GM04504 (cell line): ENCODE measurements at places on chromosomes 6 and 20.

- DNase-seq: no peak
These were observed 368.6 kb downstream of the BTBD9 start for GRCh38 chr6:38271081-38271480.

DNA sequence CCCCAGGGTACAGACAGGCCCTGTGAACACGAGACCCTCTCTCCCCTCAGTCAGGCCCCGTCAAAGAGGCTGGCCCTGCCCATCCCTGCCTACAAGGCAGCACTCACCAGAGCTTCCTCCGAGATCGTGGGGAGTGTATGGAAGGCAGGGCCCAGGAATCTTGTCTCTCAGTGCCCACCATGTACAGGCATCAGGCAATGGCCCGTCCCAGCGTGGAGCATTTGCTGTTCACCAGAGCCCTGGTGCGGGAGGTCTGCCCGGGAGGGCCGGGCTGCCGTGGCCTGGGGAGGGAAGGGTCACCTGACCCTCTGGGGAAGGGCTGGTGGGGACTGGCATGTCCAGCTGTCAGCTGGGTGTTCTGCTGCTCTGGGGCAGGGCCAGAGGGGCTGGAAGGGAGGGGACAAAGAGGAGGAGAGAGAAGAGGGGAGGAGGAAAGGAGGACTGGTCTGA, at the start of gene IP6K3:
Gene IP6K3, minus strand, starts transcription at position 255 of the 450 bp plus-strand sequence. CDS start 11,429 bp downstream, outside the sequence.
- no peak for DNase-seq

DNA sequence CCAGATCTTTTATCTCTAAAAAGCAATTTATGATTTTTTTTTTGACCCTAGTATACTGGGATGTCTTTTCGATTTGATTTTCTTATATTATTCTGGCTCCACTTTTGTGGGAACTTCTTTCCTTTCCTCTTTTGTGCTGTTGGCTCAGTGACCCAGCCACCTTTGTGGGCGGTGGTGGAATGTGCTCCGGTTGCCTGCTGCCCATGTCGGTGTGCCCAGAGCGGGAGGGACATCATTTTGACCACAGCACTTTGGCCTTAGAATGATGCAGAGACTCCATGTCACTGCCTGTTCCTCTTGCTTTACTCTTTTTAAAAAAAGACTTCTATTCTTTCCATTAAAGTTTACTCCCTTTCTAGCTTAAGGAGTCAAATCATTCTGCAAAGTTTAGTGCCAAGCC, 198.0 kb downstream of the FARS2 start:
- no peak for DNase-seq

DNA sequence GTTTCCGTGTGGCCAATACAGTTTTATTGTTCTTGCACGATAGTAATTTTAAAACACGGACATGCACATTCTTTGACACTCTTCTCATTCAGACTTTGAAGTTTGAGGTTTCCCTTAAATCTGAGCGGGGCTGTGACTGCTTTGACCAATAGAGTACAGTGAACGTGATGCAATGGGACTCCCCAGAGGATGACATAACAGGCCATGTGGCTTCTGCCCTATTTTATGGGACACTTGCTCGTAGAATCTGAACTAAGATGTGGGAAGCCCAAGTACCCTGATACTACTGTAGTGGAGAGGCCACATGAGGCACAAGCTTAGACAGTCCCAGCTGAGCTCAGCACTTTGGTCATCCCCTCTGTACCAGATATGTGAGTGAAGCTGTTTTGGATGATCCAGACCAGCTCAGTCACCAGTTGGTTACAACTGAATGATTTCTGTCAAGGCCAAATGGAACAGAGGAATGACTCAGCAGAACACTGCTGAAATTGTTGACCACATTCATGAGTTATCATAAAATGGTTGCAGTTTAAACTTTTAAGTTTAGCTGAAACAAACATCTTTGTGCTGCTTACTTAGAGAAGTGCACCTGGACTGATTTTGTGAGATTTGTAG, 279.4 kb downstream of the RFPL4B start:
- DNase-seq: no peak

DNA sequence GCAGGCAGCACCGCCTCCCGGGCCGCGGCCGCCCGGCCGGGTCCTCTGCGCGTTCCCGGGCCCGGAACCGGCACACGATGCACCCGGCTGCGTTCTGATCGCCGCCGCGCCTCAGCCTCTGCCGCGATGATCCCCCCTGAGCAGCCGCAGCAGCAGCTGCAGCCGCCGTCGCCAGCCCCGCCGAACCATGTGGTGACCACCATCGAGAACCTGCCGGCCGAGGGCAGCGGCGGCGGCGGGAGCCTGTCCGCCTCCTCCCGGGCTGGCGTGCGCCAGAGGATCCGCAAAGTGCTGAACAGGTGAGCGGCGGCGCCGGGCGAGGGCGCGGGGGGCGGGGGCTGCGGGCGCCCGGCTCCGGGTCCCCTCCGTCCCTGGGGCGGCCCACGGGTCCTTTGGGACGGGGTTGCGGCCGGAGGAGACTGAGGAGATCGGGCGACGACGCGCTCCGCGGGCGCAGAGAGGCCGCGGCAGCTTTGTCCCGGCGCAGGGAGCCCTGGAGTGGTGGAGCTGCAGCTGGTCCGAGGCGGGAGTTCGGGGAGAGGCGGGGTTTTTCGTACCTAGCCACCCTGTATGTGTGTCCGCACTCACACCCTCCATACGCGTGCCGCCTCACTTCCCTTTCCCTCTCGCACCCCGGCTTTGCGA, 659 bp downstream of the SLC35F1 start:
- no peak for DNase-seq

GRCh38 chr6:12394170-12394569, 104.0 kb downstream of the EDN1 start:
- no peak for DNase-seq

GRCh38 chr20:58637466-58638213, 13.4 kb upstream of the STX16 start:
- DNase-seq: no peak

GRCh38 chr6:54595844-54596243, 250.7 kb upstream of the FAM83B start:
- DNase-seq: peak; percentile 17

- DNase-seq: no peak
These were observed 40.4 kb downstream of the ZNF391 start for GRCh38 chr6:27428966-27429365.

DNA sequence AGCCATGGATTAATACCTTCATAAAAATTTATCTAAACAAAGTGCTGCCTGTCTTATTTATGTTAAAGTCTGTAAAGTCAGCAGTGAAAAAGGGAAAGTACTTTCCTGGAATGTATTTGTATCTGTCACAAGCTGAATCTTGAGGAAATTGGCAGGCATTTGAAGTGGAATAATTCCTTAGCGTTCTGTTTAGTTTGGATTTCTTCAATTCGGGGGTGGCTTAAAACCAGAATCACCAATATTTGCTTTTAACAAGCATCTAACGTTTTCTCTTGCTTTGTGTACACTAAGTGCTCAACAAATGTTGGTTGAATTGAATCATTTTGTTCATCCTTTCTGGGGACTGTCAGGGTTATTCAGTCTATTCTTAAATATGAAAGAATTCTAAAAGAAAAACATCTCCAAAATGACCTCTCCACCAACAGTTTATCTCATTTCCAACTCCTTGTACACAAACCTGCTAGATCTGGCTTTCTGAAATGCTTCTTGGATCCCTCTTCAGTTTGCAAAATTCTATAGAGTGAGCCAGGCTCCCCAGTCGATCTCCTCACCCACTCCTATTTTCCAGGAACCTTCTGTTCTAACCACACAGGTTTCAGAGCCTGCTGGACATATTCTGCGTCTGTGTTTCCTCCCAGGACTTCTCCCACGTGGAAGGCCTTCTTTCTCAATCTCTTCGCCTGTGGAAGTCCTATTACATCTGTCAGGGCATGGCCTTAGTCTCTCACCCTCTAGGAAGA, 2.0 kb upstream of the NPEPL1 start:
- no peak for DNase-seq

GRCh38 chr6:95091823-95092436, 485.4 kb upstream of the MANEA start:
- peak; percentile 7 for DNase-seq

DNA sequence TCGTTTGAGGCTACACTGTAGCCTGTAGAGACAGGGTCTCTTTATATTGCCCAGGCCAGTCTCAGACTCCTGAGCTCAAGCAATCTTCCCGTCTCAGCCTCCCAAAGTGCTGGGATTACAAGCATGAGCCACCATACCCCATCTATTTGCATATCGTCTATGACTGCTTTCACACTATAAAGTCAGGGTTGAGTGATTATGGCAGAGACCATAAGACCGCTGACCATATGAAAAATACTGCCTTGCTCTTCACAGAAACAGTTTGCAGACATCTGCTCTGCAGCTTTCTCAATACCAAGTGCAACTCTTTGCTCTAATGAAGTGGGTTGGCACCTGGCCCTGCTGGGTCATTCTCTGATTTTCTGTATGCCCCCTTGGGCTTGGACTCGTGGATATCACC, 79.5 kb upstream of the PAK5 start:
- no peak for DNase-seq

DNA sequence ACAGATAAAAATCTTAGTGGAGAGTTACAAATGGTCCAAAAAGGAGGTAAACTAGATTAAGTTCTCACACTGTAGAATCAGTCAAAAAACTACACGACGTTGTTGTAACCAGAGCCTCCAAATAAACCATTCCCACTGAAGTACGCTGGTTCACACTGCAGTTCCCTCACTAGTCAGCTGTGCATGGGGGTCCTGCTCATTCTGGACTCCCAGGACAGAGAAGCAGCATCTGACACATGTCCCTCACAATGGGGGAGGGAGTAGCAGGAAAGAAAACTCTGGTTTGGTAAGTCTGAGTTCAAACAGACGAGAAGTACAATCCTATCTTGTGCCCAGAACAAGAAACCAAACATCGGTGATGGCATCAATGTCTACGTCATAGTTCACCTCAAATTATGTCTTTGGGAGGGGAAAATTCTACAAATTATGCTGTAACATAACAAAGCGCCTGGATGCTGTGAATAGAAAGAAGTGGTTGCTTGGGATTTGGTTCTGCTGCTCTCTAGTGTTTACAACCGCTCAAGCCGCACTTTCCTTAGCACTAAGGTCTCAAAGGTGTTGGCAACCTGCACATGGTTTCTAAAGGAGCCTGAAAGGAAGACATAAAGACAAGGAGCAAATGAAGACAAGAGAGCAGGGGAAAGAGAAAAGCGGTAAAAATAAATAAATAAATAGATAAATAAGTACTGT, 208.0 kb downstream of the GMDS start:
- no peak for DNase-seq

GRCh38 chr6:145345094-145345493, 390.2 kb downstream of the EPM2A start:
- no peak for DNase-seq

DNA sequence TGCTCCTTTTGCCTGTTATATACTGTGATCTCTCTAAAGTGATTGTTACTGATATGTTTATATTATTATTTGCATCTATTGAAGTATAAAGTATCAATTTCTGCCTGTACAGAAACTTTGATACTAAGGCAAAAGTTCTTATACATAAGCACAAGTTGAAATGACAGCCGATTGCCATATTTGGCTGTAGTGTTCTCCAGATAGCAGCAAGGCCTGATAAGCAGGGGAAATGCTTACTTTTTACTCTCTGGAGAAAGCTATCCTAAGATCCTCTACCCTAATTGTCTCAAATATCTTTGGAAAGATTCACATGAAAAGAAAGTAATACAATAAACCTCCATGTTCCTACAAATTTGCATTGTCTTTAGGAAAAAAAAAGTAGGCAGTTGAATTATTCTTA, 31.4 kb downstream of the SENP6 start:
- no peak for DNase-seq

- DNase-seq: no peak
These were observed 208.3 kb downstream of the ZFAND3 start for GRCh38 chr6:38027685-38028373.

- DNase-seq: no peak
These were observed 238.6 kb upstream of the RIN2 start for GRCh38 chr20:19519466-19519865.

- DNase-seq: peak; percentile 58
These were observed 35.0 kb downstream of the FOXF2 start for GRCh38 chr6:1424306-1424927.

DNA sequence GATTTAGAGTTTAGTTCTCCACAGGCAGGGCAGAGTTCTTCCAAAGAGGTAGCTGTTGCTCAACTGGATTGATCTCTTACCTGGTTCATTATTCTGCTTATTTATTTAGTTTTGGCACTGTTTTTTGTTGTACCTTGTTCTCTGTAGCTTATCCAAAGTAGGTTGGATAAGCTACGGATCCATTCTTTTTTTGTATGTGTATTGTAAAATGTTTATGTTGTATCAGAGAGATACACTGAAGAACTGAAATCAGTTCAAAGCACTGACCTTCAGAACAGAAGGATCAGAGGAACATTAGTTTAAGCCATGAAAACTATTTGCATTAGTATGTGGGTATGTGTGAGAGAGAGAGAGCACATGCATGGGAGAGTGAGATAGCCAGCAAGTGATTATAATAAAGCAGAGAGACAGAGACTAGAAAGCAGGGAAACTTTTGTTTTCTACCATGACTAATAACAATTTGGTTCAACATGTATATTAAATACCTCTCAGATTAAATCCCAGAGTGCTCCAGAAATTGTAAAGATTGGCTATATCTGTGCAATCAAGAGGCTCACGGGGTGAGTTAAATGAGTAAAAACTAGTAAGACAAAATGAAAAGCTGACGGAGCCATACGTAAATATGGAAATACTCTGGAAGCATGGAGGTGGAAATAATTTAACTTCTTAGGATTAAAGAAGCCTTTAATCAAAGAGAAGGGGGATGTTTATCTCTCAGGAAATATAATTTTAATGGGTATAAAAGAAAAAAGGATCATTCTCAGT, 40.2 kb downstream of the ITCH start:
- DNase-seq: no peak

GRCh38 chr6:162942866-162943265, 215.1 kb downstream of the PACRG start:
- peak; percentile 40 for DNase-seq

DNA sequence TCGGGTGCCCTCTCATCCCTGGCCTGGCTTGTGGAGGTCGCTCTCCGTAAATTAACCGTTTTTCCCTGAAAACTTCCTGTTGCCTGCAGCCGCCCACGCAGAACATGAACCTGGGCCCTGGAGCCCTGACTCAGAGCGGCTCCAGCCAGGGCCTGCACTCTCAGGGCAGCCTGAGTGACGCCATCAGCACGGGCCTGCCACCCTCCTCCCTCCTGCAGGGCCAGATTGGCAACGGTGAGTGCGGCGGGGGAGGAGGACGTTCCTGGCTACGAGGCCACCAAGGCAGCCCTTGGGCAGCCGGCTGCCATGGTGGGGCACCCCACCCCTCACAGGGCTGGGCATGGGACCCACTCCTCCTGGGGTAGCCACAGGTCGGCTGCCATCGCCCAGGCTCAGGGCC, 17.8 kb downstream of the SS18L1 start:
- no peak for DNase-seq
